Left cardiac atrium (tissue), 4 donors: ENCODE measurements at places on chromosomes 3 and 15. TPM values are rescaled to one million over a fixed set of nuclear protein-coding genes. Genes with fewer than 3 reads are reported as not detected.

The DCLK3 gene
- 0.89 TPM for total RNA-seq

The TGM5 gene
- total RNA-seq, result not detected

The FAM240A gene
- total RNA-seq, result not detected

The CHRD gene
- 7.2 TPM for total RNA-seq

The CHCHD6 gene
- 7.9 TPM for total RNA-seq
